ENCODE measurements at places on chromosomes 6 and 20.

DNA sequence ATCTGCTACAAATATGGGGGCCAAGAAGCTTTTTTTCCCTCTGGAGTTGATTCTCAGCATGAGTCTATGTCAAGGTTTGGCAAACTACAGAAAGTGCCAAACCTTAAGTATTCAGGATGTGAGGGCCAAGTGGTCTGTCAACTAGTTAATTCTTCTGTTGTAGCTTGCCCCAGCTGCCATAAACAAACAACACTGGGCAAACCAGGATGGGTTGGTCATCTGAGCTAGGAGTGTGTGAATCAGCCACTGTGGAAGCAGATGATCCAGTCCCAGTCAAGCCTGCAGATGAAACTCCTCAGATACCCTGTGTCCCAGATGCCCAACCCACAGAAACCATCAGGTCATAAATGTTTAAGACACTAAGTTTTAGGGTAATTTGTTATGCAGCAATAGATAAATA is 103.0 kb upstream of the MOCS1 start:
- no peaks in the 10 kb centered on the region for H3K4me1 ChIP-seq
- no peak for DNase-seq
- no peaks in the 10 kb centered on the region for H3K36me3 ChIP-seq
- H3K4me3 ChIP-seq = no peak overlapping the region
- no peak overlapping the region for H3K27ac ChIP-seq

GRCh38 chr6:1972962-1973361 is 272.4 kb downstream of the GMDS start:
- H3K4me1 ChIP-seq = peaks cover 7% of the 10 kb centered on the region
- H3K27me3 ChIP-seq = no peaks in the 10 kb centered on the region
- peak; percentile 67 for DNase-seq
- no peak overlapping the region for H3K27ac ChIP-seq
- H3K36me3 ChIP-seq = no peaks in the 10 kb centered on the region

- H3K36me3 ChIP-seq = no peaks in the 10 kb centered on the region
- H3K4me1 ChIP-seq = peaks cover 22% of the 10 kb centered on the region
These were observed 58.6 kb downstream of the CPNE5 start for GRCh38 chr6:36780442-36781177.

GRCh38 chr20:57361517-57361916 is 10.5 kb downstream of the RAE1 start:
- no peak overlapping the region for H3K27ac ChIP-seq
- H3K27me3 ChIP-seq = no peaks in the 10 kb centered on the region
- H3K4me3 ChIP-seq = no peak overlapping the region
- H3K4me1 ChIP-seq = no peaks in the 10 kb centered on the region
- no peak for DNase-seq

DNA sequence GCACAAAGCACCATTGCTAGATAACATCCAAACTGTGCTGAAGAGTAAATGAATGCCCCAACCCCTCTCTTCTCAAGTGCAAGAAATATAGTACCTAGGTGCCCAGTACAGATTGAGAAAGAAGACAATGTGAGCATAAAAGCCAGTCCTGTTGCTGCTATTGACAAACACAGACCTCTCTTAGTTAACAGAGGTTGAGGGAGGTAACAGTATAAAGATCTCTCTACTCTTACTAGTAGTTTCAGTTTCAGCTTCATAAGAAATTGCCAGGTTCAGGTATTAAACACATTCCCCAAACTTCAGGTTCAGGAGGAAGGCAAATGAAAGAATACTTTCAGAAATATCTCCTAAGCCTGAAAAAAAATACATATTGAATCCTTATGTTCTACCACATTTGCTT is 31.4 kb downstream of the TBC1D32 start:
- no peaks in the 10 kb centered on the region for H3K4me1 ChIP-seq
- no peak overlapping the region for H3K4me3 ChIP-seq
- no peak for DNase-seq
- no peaks in the 10 kb centered on the region for H3K27me3 ChIP-seq
